SK-N-SH (cell line): ENCODE measurements at places on chromosomes 1 and 21. TPM values are rescaled to one million over a fixed set of nuclear protein-coding genes. Genes with fewer than 3 reads are reported as not detected.

The OR2L13 gene
- 0.15 and 0.23 TPM in 2 replicates for polyA plus RNA-seq

The C1orf185 gene
- not detected in 2 replicates for polyA plus RNA-seq

The PTGFRN gene
- polyA plus RNA-seq: 20.7 and 22.4 TPM in 2 replicates

The CLCA4 gene
- not detected in 2 replicates for polyA plus RNA-seq

The OR2M3 gene
- polyA plus RNA-seq: not detected in 2 replicates

The KAZN gene
- polyA plus RNA-seq: 6.8 and 7.7 TPM in 2 replicates

The OR10J1 gene
- polyA plus RNA-seq: not detected in 2 replicates

The RPL11 gene
- 2,231 and 2,255 TPM in 2 replicates for polyA plus RNA-seq

The SYF2 gene
- 31.1 and 32.3 TPM in 2 replicates for polyA plus RNA-seq

The ATP1A4 gene
- not detected in 2 replicates for polyA plus RNA-seq

The C1orf87 gene
- not detected in 2 replicates for polyA plus RNA-seq

The KCNJ15 gene
- 0.02 and 0.03 TPM in 2 replicates for polyA plus RNA-seq

The S100A9 gene
- polyA plus RNA-seq: not detected in 2 replicates

The SYT14 gene
- 1.2 and 1.8 TPM in 2 replicates for polyA plus RNA-seq

The CFHR4 gene
- polyA plus RNA-seq: 0.03 TPM in 1 of 2 replicates, not detected in the other

The TSPEAR gene
- 0.03 and 0.08 TPM in 2 replicates for polyA plus RNA-seq

The HSPA6 gene
- polyA plus RNA-seq: 0.07 and 0.10 TPM in 2 replicates

The KHDRBS1 gene
- polyA plus RNA-seq: 37.7 and 52.8 TPM in 2 replicates

The FMO5 gene
- 0.30 and 0.50 TPM in 2 replicates for polyA plus RNA-seq

The FCGR3A gene
- not detected in 2 replicates for polyA plus RNA-seq

The CDK18 gene
- 2.5 and 3.1 TPM in 2 replicates for polyA plus RNA-seq

The RNU1-2 gene
- polyA plus RNA-seq: not detected in 2 replicates

The LMO4 gene
- polyA plus RNA-seq: 64.7 and 71.1 TPM in 2 replicates

The BACE2 gene
- 21.8 and 23.4 TPM in 2 replicates for polyA plus RNA-seq

The RBM11 gene
- not detected in 2 replicates for polyA plus RNA-seq

The FALEC gene
- 0.50 and 0.72 TPM in 2 replicates for polyA plus RNA-seq

The OPTC gene
- not detected in 2 replicates for polyA plus RNA-seq

The DMRTA2 gene
- polyA plus RNA-seq: 0.02 TPM in 1 of 2 replicates, not detected in the other

The ERG gene
- polyA plus RNA-seq: 0.05 TPM in 1 of 2 replicates, not detected in the other

The CNR2 gene
- polyA plus RNA-seq: not detected in 2 replicates

The STPG1 gene
- polyA plus RNA-seq: 8.6 and 8.7 TPM in 2 replicates

The SH3D21 gene
- polyA plus RNA-seq: 1.6 and 1.8 TPM in 2 replicates

The CFAP107 gene
- not detected in 2 replicates for polyA plus RNA-seq

The PTPRC gene
- polyA plus RNA-seq: 0.03 and 0.11 TPM in 2 replicates

The CFAP141 gene
- not detected in 2 replicates for polyA plus RNA-seq

The CHI3L2 gene
- 0.92 and 0.97 TPM in 2 replicates for polyA plus RNA-seq

The TNFSF18 gene
- 1.2 and 2.8 TPM in 2 replicates for polyA plus RNA-seq

The SLC44A3 gene
- polyA plus RNA-seq: 2.6 and 4.4 TPM in 2 replicates

The RGS16 gene
- polyA plus RNA-seq: 0.79 and 1.7 TPM in 2 replicates

The LORICRIN gene
- polyA plus RNA-seq: not detected in 2 replicates

The VAMP4 gene
- 2.5 and 3.3 TPM in 2 replicates for polyA plus RNA-seq

The SLAMF8 gene
- polyA plus RNA-seq: not detected in 2 replicates

The SLC9C2 gene
- polyA plus RNA-seq: not detected in 2 replicates

The ELOVL1 gene
- 127 and 182 TPM in 2 replicates for polyA plus RNA-seq

The KCNT2 gene
- polyA plus RNA-seq: 0.56 and 0.99 TPM in 2 replicates

The HHAT gene
- polyA plus RNA-seq: 8.1 and 10.8 TPM in 2 replicates

The ARMH1 gene
- polyA plus RNA-seq: 6.6 and 10.5 TPM in 2 replicates

The LAMC1 gene
- 90.4 and 101 TPM in 2 replicates for polyA plus RNA-seq

The RSRP1 gene
- 126 and 191 TPM in 2 replicates for polyA plus RNA-seq

The L1TD1 gene
- not detected in 2 replicates for polyA plus RNA-seq

The SLC6A17 gene
- polyA plus RNA-seq: 0.62 and 0.67 TPM in 2 replicates

The FCGR2B gene
- polyA plus RNA-seq: 0.05 TPM in 1 of 2 replicates, not detected in the other

The ANGPTL3 gene
- polyA plus RNA-seq: not detected in 2 replicates

The IL22RA1 gene
- polyA plus RNA-seq: 0.03 and 0.05 TPM in 2 replicates

The PRRC2C gene
- polyA plus RNA-seq: 39.9 and 45.6 TPM in 2 replicates

The FABP3 gene
- 0.08 TPM in 1 of 2 replicates, not detected in the other for polyA plus RNA-seq

The ZNF593OS gene
- polyA plus RNA-seq: not detected in 2 replicates
